GM23338 (cell line): ENCODE measurements at places on chromosomes 1 and 21.

GRCh38 chr1:201176940-201177339, 13.7 kb upstream of the IGFN1 start:
- no peak for DNase-seq

GRCh38 chr21:25827513-25827912, 92.7 kb downstream of the GABPA start:
- DNase-seq, result no peak

GRCh38 chr1:243348331-243348730, 92.5 kb downstream of the SDCCAG8 start:
- no peak for DNase-seq

DNA sequence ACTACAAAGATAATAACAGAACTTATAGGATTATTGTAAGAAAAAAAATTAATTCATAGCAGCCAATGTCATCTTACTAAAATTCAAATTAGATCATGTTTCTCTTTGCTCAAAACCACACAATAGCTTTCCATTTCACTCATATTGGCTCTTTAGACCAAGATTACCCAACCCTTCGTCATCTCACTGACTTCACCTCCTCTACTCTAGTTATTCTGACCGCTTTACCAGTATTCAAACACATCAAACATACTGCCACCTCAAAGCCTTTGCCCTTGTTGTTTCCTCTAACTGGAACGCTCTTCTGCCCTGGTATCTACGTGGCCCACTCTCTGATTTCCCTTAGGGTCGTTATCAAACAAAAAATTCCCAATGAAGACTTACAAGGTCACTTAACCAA, 1.7 kb downstream of the ANGPTL3 start:
- DNase-seq, result no peak

- no peak for DNase-seq
Observed at GRCh38 chr1:94723894-94724293, 96.3 kb upstream of the SLC44A3 start.

DNA sequence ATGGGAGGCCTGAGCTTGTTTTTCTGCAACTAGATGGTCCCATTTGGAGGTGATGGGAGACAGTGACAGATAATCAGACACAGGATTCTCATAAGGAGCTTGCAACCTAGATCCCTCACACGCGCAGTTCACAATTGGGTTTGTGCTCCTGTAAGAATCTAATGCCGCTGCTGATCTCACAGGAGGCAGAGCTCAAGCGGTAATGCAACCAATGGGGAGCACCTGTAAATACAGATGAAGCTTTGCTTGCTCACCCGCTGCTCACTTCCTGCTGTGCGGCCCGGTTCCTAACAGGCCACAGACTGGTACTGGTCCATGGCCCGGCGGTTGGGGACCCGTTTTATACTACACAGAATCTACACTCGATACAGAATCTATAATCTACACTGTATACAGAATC, 52.6 kb upstream of the B3GALNT2 start:
- DNase-seq, result no peak

- no peak for DNase-seq
Observed at GRCh38 chr1:219526074-219526473, 86.8 kb downstream of the ZC3H11B start.

DNA sequence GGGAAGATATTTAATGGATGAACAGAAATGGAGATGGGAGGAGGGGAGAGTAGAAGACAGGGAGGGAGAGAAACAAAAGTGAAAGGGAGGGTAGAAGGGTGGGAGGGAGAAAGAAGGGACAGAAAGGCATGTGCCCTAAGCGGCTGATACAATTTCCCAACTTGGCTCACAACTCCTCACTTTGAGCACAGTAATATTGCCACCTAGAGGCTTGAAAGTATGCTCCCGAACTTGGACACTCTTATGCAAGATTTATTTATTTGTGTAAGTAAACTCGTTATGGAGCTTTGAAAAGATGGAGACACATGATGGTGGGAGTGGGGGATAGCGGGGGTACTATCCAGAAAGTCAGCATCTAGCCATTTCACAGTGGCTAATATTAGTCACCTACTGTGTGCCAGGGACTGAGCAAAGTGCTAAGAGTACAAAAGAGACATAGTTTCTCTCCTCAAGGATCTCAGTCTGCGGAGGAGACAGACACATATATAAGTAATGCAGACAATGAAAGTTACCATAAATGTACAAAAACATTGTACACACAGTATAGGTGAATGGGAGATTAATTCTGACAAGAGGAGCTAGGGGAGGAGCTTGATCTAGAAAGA, 189.7 kb downstream of the SEC16B start:
- peak; percentile 71 for DNase-seq

DNA sequence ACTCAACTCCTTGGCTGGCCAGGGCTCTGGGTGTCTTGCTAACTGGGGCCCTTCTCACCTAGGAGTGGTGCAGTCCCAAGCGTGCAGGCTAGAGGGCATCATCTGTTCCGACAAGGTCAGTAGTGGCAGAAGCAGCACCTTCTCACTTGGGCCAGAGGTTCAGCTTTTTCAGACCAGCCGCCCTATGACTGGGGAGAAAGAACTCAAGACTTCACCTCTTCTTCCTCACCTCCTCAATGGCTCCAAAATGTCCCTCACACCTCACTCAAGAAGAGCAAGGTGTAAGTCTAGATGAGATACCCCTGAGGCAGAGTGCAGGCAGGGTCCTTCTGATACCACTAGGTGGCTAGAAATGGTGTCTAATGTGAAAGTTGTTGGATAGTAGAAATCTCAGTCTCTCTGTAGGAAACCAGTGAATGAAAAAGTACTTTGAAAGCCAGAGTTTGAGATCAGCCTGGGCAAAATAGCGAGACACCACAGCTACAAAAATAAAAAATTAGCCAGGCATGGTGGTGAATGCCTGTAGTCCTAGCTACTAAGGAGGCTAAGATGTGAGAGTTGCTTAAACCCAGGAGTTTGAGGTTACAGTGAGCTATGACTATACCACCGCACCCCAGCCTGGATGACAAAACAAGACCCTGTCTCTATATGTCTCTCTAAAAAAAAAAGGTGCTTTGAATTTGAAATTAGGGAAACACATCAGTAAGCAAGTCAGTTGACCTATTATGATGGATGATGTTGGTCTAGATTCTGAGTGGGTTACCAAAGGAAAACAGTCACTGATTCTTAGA, 8.6 kb upstream of the IL20 start:
- DNase-seq, result peak; percentile 46

DNA sequence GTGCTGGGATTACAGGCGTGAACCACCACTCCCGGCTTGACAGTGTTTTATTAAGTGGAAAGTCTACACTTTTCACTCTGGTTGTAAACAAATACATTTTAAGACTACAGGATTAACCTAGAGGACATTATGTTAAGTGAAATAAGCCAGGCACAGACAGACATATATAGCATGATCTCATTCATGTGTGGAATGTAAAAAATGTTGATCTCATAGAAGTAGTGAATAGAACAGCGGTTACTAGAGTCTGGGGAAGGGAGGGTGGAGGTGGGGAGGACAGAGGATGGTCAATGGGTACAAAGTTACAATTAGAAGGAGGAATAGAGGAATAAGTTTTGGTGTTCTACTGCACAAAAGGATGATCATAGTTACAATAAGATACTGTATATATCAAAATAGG, 16.9 kb downstream of the CTH start:
- DNase-seq, result no peak

GRCh38 chr1:228031276-228031995, 24.6 kb downstream of the WNT3A start:
- no peak for DNase-seq

- DNase-seq, result no peak
Observed at GRCh38 chr1:4083231-4084047, 183.4 kb upstream of the C1orf174 start.

- DNase-seq, result no peak
Observed at GRCh38 chr1:159492575-159493323, 43.1 kb downstream of the OR10J5 start.

- DNase-seq, result no peak
Observed at GRCh38 chr1:15094056-15094455, 59.5 kb upstream of the TMEM51 start.

DNA sequence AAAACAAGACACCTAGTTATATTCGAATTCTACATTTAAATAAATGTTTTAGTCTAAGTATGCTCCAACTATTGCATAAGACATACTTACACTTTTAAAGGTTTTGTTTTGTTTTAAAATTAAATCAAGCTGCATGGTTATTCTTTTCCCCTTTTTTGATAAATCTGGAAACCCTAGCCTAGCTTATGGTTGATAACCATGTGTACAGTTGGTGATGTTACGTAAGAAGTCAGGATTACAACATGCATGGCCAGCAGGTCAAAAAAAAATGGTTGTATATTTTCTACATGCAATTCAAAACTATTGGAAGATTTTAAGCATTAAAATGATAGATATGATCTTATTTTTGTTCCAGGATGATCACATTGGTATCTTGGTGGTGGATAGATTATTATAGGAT, 1600.6 kb downstream of the PLA2G4A start:
- no peak for DNase-seq

DNA sequence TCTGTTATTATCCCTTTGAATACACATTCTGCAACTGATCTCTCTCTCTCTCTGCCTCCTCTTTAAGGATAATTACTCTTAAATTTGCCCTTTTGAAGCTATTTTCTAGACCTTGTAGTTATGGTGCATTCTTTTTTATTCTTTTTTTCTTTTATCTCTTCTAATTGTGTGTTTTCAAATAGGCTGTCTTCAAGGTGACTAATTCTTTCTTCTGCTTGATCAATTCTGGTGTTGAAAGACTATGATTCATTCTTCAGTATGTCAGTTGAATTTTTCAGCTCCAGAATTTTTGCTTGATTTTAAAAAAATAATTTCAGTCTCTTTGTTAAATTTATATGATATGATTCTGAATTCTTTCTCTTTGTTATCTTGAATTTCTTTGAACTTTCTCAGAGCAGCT, 95.6 kb upstream of the GPR52 start:
- DNase-seq, result no peak

DNA sequence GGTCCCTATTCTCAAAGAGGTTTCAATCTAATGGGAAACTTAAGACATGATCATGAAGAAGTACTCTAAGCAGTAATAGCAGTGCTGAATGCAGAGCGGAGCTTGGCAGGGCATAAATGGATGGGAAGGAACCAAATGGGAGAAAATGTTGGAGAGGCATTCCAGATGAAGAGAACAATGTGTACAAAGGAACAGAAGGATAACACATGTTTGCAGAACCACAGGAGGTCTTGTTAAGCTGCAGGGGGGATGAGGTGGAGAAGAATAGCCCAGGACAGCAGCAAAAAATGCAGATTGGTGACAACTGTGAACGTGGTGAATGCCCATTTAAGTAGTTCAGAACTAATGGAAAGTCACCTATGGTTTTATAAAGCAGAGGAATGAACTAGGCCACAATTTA, 99.1 kb downstream of the ASTN1 start:
- DNase-seq, result no peak

DNA sequence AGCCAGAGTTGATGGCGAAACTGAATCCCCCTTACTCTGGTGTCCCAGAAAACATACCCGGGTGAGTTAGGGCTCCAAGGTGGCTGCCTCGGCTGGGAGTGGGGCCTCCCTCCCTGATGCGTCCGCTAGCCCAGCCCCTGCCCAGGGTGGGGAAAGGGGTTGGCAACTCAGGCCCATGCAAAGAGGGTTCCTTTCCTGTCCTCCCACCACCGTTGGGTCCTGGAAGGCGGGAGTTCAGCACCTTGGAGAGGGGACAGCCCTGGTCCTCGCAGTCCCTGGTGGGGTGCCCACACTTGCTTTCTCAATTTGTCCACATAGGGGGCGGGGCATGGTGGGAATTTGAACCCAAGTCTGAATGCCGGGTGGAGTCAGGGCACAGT, 6.1 kb downstream of the SRM start:
- peak; percentile 83 for DNase-seq

DNA sequence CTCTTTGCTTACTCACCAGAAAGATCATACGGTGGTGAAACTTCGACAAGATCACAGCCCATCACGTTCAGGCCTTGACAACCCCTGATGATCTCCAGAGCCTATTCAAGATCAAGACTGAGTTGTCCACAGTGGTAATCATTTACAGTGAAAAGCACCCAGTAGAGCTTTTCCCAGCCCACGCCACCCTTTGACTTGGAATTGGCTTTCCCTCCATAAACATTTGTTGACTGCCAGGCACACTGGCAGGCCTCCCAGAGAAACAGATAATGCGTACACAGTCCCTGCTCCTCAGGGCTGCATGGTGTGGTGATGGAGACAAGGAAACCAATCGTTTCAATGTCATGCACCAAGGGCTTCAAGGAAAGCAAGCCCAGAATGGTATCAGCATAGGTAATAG, 10.1 kb downstream of the AGMAT start:
- DNase-seq, result no peak

- no peak for DNase-seq
Observed at GRCh38 chr1:4110888-4111287, 210.8 kb upstream of the C1orf174 start.

- DNase-seq, result peak; percentile 83
Observed at GRCh38 chr1:22131875-22132486, 10.9 kb downstream of the WNT4 start.

DNA sequence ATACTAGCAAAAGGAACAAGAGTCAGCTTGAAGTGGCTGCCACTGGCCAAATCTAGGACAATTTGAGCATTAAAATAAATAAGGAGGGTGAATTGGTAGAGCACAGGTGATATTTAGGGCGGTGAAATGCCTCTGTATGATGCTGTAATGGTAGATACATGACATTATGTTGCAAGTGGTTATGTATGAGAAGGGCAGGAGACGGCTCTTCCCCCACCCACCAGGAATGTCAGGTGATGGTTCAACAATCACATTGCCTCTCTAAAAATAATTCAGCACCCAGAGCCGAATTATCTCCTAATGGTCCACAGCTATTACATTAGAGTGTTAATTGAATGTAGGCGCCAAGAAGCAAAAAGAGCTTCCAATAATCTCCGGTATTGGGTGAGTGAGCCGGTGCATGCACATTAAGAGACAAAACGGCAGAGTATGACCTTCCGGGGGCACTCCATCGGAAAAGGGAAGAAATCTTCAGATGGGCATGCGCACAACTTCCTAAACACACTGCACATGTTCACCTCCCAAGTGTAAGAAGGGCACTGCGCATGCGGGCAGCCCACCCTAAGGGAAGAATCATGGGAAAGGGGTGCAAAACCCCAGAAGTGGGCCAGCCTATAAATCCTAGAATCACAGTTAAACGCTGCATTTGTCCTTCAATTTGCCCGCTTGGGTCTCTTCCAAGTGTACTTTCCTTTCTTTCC, 6.8 kb upstream of the IFNAR1 start:
- no peak for DNase-seq

DNA sequence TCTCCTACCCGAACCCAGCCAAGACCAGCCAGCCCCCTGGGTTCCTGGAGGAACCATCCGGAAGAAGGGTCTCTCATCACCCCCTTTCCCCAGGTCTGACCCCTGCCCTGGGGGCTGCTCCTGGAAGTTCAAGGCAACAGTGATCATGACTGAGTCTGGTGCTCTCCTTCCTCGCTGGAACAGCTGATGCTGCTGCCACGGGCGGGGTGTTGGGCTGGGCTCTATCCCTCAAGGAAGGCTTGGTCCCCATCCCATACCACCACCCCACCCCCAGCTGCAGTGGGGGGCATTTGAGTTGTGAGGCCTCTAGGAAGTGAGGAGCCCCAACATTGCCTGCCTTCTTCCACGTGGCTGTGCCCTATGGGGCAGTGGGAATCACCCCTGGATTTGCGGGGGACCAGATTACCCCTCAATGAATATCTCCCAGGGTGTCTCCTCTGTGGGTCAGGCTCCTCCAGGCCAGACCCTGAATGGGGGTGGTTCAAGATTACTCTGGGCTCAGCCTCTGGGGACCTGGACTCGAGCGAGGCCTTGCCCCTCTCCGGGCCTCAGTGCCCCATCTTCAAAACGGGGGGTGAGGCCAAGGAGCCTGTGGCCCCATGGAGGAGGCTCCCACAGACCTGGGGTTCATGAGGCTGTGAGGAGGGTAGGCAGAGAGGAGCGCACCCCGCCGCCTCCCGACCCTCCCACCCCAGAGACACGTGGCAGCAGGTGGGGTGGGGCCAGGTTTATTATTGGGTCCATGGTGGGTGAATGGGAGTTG, 2.8 kb downstream of the MASP2 start:
- DNase-seq, result no peak
